ENCODE measurements at places on chromosomes 4 and X.

- peak; percentile 5 for DNase-seq
Measured at GRCh38 chrX:68829582-68830418, 979 bp downstream of the EFNB1 start.

GRCh38 chrX:38183596-38183995 lies 37.1 kb downstream of the SRPX start:
- no peak for DNase-seq

- DNase-seq: no peak
Measured at GRCh38 chrX:10433296-10433965, 187.0 kb downstream of the MID1 start.

GRCh38 chr4:86596807-86597206 lies 2.7 kb downstream of the PTPN13 start:
- DNase-seq: no peak

DNA sequence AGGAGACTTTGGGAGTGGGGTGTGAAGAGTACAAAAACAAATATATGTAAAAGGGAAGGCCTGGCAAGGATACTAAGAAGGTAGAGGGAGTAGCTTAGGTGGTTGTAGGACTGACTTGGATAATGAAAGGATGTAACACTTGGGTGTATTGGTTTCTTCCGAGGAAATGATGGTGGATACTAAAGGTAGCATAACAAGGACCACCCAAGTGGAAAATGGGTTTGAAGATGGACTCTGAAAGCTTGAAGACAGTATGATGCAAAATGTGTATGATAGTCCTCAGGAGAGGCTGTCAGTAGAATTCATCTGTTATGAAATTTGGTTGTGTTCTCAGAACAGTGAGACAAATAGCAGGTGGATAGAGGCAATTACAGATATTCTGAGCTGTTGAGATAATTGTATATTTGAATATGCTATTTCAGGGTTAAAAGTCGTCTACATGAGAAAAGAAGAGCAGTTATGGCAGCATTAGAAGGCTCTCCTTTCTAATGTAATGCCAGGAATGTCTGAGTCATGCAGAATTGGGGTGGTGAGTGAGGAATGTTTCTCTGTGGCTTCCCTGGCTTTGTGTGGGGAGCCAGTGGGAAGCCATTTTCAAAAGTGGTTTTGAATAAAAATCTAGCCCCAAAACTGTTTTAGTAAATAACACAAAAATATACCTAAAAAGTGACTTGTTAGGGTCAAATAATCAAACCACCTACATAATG lies 75.6 kb downstream of the FHIP1A start:
- no peak for DNase-seq

GRCh38 chr4:163738521-163738920 lies 244.0 kb downstream of the TMA16 start:
- no peak for DNase-seq

DNA sequence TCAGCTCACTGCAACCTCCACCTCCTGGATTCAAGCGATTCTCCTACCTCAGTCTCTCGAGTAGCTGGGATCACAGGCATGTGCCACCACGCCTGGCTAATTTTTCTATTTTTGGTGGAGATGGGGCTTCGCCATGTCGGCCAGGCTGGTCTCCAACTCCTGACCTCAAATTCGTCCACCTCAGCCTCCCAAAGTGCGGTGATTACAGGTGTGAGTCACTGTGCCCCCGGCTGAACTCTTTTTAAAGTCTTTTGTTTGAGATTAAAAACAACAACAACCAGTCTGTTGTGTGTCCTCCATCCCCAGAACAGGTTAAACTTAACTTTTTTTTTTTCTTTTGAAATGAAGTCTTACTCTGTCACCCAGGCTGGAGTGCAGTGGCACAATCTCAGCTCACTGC lies 36.3 kb upstream of the RBPJ start:
- DNase-seq: no peak

- DNase-seq: no peak
Measured at GRCh38 chrX:39476604-39477021, 621.1 kb downstream of the BCOR start.

DNA sequence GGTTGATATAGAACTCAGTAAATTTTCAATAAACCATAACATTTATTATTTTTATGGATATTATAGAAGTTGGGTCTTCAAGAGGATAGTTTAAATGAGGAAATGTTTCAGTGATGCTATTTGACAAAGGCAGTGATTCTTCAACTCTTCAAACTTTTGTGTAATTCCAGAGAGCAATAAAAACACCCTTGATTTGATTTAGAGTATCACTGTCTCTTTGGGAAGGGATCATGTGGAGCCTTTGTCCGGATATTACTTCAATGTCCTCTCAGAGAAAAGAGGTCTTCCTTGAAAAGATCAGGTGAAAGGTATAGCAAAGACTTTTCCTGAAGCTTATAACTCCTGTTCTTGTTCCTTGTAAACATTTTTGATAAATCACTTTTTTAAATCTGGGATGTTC lies 23.3 kb downstream of the GLRA3 start:
- no peak for DNase-seq

DNA sequence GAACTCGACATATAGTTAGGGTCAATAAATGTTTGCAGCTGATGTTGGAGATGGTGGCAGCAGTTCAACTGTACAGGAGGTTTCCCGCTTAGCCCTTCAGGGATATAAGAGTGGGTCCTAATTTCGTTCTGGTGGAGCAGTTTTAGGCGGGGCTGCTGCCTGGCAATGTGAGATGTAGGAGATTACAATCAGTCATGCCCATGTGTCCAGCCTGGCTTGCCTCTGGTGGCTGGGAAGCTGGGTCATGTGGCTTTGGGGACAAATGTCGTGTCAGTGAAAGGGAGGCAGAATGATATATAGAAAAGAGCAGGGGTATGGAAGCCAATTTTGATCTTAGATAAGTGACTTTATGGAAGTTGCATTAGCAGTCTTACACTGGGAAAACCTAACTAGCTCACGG lies 129.4 kb downstream of the CLCN4 start:
- DNase-seq: no peak

GRCh38 chr4:26204911-26205370 lies 115.9 kb upstream of the RBPJ start:
- DNase-seq: no peak

GRCh38 chr4:40840985-40841571 lies 91.3 kb downstream of the NSUN7 start:
- peak; percentile 17 for DNase-seq

DNA sequence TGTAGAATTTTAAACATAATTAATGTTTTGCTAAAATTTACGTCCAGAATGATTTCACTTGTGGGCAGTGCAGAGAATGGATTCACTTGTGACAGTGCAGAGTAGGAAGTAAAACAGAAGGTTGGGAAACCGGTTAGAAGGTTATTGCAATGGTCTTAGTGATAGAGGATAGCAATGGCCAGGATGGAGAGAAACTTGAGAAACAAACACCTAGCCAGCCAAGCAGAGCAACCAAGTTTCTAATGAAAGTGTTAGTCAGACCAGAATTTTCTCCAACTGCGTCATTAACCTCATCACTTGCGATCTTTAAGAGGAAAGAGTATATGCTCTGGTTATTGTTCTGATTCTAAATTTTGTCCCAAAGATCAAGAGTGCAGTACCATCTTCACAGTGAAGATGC lies 50.0 kb upstream of the TBC1D9 start:
- DNase-seq: no peak

DNA sequence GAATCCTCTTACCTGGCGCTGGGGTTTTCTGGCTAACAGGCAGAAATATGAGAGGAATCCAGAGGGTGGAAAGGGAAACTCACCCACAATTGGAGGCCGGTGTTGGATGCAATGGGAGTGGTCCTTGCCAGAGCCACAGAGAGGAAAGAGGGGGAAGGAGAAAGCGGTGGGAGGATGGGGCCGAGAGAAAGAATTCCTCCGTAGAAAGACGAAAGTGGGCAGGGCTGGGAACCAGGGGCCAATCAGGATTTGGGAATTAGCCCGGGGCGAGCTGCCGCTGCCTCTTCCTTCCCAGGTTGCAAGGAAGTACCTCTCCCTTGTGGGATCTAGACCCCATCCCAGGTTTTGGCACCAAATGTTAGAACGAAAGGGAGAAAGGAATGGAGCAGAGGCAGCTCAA lies 83.1 kb upstream of the SPIN4 start:
- DNase-seq: no peak

GRCh38 chr4:14896656-14897175 lies 105.6 kb upstream of the CPEB2 start:
- no peak for DNase-seq

DNA sequence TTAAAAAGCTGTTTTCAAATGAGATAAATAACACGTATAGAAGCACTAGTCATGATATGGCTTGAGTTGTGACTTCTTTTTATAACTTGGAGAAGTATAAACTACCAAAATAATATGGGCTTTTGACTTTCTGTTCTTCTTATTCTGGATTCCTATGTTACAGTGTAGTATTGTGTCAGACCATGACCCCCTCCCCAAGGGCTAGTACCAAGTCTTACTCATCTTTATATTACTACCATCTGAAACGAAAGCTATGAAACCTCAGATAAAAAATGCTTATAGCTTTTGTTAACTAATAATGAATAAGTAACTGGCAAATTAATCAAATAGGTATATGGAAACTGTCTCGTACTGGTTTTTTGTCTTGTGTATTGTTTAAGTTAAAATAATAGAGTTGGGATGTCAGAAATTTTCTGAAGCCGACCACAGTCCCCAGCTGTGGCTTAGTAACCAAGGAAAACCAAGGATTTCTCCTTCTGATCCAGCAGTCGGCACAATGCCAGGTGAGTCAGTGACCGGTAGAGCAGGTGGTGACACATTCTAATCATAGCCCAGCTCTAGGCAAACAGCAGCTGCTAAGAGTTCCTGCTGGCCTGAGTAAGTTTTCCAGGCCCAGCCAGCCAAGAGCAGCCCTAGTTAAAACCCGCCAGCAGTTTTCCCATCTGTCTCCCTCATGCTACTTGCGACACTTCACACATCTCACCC lies 163.3 kb upstream of the PRDX4 start:
- DNase-seq: no peak

DNA sequence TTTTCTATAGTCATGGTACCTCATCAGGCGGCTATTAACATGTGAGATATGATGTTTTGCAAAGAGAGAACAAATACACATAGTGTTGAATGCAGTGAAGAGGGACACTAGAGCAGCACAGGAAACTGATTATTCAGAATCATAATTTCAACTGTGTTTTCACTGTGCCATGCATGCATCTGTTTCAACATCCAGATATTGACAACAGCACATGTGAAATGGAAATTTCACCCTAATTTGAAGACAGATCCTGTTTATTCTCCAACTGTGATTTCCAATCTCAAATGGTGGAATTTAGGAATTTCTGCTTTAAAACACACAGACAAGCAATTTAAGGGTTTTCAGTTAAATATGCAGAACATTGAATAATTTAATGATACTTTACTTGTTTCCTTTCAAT lies 288.6 kb downstream of the KCTD8 start:
- DNase-seq: no peak

DNA sequence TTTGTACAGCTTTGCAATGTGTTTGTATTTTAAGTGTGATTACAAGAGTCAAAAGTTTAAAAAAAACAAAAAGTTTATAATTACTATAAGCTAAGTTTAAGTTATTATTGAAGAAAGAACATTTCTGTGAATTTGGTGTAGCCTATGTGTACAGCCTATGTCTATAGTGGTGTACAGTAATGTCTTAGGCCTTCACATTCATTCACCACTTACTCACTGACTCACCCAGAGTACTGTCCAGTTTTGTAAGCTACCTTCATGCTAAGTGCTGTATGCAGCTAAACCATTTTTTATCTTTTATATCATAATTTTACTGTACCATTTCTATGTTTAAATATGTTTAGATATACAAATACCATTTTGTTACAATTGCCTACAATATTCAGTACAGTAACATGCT lies 182.3 kb downstream of the RPA4 start:
- no peak for DNase-seq

GRCh38 chr4:113031212-113031611 lies 18.2 kb upstream of the ANK2 start:
- no peak for DNase-seq

GRCh38 chr4:87298362-87298761 lies 24.3 kb downstream of the HSD17B13 start:
- no peak for DNase-seq

- DNase-seq: no peak
Measured at GRCh38 chr4:119149110-119149509, 13.5 kb downstream of the MYOZ2 start.

DNA sequence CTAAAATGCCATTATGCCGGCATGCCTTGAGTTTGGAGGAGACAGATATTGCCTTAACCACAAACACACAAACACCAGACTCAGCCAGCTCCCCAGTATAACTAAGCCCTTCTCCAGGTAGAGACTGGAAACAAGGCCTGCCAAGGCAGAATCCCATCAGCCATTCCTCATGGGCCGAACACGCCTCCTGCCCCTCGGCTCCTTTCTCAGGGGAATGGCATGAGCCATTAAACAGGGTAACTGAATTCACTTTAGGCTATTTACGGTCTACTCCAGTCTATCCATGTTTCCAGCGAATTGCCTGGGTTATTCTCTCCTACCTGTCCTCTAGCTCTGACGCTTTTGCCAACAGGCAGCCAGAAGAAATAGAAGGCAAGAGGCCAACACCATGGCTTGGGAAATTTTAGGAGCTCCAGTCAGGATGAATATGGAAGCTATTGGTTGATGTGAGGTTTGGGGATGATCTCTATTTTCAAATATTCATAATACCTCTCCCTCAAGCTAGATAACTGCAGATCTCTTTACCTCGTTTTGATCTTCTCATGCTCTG lies 4.9 kb downstream of the SEL1L3 start:
- no peak for DNase-seq

- DNase-seq: no peak
Measured at GRCh38 chr4:68606240-68606639, 30.1 kb upstream of the UGT2B17 start.

GRCh38 chrX:17913801-17914200 lies 52.7 kb upstream of the RAI2 start:
- no peak for DNase-seq
